ENCODE measurements at places on chromosomes 5 and 9.

DNA sequence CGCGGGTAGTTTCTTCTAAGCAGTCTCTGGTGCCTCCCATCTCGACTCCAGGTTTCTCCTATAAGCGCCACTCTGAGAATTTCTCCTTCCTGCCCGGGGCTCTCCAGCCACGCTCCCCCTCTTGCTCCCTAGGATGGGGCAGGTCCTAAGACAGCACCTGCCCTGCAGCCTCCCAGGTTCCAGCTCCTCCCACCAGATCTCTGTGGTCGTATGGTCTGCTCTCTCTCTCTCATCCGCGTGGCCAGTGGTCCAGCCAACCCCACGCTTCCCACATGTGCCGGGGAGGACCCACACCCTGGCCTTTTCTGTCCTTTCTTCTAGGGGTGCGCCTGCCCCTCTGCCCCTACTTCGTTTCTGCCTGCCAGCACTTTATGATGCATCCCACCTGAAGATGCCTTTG is 40.5 kb downstream of the MVB12B start:
- no peak for DNase-seq

DNA sequence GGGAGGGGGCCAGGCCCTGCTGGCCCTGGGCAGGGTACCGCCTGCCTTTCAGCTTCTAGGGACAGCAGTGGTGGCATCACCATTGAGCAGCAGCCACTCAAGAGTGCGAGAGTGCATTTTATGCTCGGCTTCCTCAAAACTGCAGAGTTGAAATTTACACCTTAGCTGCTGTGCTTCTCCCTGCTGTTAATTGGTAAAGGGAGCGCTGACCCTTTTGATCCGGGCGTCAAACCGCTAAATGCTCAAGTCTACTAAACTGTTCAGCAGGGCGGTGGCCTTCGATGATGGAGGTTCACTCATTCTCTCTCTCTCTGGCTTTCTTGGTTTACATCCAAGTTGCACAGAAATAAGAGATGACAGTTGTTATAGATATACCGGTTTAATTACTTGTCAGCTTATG is 368.6 kb upstream of the IRX2 start:
- no peak for DNase-seq

- no peak for DNase-seq
Observed at GRCh38 chr9:133142684-133143622, 20.8 kb downstream of the GBGT1 start.

DNA sequence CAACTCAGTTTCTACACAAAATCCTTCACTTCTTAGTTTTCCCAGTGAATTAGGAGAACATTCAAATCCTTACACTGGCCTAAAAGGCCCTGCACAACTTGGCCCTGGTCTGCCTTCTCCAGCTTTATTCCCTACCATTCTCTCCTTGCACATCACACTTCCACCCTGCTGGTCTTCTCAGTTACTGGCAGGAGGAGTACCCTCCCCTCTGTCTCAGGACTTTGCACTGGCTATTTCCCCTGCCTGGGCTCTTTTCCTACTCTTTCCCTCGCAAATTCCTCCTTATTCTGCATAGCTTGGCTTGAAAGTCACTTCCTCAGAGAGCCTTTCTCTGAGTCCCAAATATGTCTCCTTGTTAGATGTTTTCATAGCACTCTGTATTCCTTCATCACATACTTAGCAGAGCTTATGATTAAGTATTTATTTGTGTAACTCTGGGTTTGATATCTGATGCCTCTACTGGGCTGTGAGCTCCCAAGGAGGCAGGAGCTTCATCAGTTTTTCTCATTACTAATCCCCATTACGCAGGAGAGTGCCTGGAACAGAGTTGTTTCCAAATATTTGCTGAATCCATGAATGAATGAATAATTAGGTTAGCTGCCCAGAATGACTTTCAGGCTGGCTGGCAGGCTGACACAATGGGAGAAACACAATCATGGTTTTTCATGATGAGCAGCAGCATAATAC is 159.8 kb upstream of the KLF9 start:
- peak; percentile 62 for DNase-seq

DNA sequence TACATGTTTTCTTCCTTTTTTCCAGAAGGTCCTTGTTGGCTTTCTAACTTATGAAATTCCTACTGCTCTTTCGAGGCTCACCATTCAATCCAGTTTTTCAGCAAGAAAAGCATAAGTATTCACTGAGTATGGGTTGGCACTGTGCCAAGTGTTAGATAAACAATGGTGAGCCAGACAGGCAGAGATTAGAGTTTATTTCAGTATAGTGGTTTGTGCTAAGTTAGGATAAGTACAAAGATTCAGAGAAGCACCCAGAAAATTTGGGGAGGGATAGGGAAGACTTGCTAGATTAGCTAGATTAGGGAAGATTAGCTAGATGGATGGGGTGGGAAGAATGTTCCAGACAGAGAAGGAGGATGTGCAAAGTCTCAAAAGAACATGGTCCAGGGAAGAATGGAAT is 122.9 kb downstream of the OXCT1 start:
- no peak for DNase-seq

DNA sequence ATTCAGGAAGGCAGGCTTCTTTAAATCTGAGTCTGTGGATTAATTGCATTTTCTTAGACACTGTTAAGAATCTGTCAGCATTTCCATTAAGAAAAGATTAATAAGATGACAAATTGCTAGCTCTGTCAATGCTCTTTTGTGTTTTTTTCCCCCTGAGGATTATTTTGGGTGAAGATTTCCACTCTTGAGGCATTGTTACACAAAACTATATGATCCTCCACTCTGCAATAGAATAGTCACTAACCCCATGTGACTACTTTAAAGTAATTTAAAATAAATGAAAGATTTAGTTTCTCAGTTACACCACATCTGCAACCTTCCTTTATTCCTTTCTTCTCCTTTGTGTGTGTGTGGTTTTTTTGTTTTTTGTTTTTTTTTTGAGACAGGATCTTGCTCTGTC is 82.0 kb downstream of the ACER2 start:
- DNase-seq, result no peak

- no peak for DNase-seq
Observed at GRCh38 chr5:170532935-170533334, 29.1 kb downstream of the KCNIP1 start.

GRCh38 chr5:177368869-177369644 is 11.3 kb downstream of the RGS14 start:
- no peak for DNase-seq

- no peak for DNase-seq
Observed at GRCh38 chr5:40396317-40396716, 283.4 kb upstream of the PTGER4 start.

- DNase-seq, result no peak
Observed at GRCh38 chr5:139635606-139636206, 12.4 kb upstream of the CXXC5 start.

- no peak for DNase-seq
Observed at GRCh38 chr9:135167849-135168655, 80.6 kb downstream of the OLFM1 start.

DNA sequence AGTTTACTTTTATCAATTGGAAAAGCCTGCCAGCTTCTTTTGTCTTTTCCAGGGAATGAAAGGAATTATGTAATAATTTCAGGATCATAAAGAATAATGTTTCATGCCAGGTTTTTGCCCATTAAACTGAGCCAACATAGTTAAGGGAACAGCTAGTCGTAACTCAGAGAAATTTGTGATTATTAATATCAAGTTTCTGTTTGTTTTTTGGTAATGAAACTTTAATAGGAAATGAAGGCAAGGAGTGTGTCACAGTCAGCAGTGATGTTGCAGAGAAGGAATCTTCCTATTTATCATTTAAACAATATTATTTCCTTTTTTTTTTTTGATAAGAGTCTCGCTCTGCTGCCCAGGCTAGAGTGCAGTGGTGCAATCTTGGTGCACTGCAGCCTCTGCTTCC is 10.7 kb downstream of the NFIL3 start:
- no peak for DNase-seq

DNA sequence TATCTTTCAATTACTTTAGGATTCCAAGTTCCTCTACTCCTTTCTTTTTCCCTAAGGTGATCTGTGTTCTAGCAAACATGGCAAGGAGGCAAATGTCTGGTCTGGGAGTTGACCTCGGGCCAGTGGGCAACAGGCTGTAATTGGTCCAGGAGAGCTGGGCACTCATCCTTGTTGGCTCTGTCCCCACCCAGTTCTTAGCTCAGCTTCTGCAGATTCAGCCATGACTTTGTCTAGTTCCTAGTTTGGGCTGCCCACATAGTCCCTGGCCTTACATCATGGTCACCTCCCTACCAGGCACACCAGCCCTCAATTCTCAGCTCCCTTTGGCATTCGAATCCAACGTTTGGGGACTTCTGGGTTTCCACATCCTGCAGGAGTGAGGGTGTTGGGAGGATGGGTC is 92.1 kb upstream of the DAP start:
- DNase-seq, result no peak

DNA sequence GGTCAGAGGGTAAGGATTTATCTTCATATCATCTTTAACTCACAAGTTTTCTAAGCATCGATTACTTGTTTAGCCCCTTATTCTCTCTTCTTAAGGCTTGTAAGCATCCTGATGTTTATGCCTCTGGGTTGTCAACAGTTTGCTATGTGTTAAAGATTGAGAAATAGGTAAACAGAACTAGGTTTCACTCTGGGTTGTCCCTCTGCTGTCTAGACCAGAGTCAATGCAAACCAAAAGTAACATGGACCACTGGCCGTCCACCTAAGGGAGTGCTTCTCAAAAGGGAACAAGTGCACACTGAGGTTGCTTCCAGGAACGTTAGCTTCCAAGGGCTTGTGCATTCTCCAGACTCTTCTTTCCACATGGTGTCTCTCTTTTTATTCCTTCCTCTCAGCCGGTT is 39.9 kb upstream of the HAPLN1 start:
- DNase-seq, result no peak

GRCh38 chr9:4160249-4160648 is 139.6 kb downstream of the GLIS3 start:
- DNase-seq, result no peak

- DNase-seq, result no peak
Observed at GRCh38 chr5:45355189-45355992, 340.8 kb downstream of the HCN1 start.

- no peak for DNase-seq
Observed at GRCh38 chr5:103519550-103519949, 43.0 kb downstream of the NUDT12 start.

GRCh38 chr5:8683496-8683895 is 814.5 kb downstream of the MTRR start:
- peak; percentile 51 for DNase-seq

DNA sequence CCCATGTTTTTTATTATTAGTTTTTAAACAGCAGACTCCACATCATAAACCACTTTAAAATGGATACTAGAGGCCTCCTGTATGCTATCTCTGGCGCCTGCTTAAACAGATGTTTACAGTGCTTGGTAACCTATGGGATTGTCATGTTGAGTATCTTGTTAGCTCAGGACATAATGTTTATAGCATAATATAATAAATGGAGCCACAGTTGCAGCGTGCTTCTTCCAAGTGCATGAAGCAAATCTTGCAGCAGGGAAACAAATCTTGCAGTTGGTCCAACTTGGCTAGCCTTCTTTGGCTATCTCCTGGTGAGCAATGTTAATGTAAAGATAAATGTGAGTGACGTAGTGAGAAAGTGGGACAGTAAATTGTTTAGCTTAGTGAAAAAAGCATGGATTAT is 2.8 kb downstream of the GHR start:
- DNase-seq, result no peak

DNA sequence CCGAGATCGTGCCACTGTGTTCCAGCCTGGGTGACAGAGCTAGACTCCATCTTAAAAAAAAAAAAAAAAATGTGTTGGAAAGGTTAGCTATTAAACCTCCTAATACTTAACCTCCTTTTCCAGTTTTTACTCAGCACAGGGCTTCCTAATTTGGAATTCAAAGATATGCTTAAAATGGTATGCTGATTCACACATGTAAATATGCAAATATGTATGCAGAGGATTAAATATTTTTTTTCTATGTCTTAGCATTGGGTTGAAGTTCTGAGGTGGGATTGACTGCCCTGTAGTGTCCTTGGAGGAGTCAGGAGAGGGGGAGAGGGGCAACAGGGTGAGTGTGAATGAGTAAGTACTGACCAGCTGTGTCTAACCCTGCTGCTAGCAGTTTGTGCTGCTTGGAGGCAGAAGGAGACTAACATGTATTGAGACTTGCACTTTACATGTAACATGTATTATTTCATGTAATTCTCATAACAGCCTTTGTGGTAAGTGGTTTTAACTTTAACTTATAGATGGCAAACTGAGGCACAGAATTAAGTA is 63.2 kb downstream of the SLC44A1 start:
- DNase-seq, result no peak

DNA sequence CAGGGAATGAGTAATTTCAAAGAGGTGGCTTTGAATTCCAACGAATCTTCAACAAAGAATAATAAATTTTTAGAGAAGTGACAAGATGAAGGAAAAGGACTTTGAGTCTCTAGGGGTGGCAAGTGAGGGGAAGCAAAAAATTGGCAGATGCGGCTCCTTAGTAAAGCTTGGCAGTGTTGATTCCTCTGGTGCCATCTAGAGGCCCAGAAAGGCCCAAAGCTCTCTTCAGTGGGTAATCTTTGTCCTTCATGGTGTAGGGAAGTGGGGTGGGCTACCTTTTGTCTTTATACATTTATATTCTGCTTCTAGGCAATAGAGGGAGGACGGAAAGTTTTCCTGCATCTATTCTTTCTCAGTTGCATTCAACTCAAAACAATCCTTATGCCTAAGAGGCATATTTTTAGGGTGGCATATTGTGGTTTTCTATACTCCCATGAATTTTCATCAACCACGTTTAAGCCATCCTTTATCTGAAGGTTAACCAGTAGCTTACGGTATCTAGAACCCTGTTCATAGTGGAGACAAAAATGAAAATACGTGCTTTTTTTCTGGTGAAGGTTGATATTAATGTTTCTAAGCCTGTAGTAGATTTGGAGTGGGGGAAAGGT is 17.5 kb upstream of the ROPN1L start:
- peak; percentile 16 for DNase-seq

DNA sequence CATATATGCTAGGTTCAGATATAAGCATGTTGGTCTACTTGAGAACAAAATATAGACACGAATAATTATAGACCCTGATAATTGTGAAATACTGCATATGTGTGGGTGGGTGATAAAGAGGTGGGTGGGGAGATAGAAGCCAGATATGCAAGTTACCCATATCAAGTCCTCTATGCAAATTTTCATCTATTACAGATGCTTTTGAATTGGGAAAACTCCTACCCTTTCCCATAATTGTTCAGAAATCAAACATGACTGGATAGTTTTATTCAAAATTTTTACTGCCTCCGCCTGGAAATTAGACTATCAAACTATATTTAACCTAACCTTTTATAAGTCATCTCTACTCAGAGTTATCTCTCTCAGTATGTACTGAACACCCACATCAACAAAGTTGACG is 157.5 kb downstream of the MEF2C start:
- no peak for DNase-seq

All from NCI-H774 (cell line).